GOT3 (cell line): ENCODE measurements at places on chromosomes 7 and 10.

- no peak for DNase-seq
These were observed 65.7 kb upstream of the PITRM1 start for GRCh38 chr10:3238115-3238871.

DNA sequence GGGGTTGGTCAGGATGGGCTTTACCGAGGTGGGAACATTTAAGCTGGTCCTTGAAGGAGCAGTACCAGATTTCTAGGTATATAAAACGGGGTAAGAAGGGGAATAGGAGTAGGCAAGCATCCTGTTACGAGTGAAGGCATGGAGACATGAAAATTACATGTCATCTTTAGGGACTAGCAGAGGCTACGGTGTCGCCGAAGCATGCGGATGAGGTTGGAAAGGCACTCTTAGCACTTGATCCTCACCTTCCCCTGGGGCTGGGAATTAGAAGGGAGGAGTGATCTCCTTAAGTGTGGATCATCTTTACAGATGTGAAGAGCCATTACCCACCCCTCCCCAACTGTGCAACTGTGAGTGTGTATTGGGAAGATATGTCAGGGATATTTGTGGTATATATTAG, 13.8 kb upstream of the ZRANB1 start:
- DNase-seq, result no peak

- no peak for DNase-seq
These were observed 322.2 kb downstream of the LRMDA start for GRCh38 chr10:75753621-75754020.

DNA sequence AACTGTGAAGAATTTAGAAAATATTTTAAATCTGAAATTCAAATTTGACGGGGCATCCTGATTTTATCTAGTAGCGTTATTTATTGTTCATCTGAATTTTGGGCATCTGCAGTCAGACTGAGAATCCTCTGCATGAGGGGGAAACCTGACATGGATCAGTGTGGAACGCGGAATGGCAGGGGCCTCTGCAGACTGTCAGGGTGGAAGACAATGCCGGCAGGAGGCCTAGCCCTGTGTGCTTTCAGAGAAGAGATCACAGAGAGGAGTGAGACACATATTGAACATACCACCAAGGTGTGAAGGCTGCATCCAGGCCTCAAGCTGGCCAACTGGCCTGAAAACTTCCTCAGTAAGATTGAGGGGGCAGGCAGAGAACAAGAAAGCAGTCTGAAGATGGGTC, 921.1 kb upstream of the GHITM start:
- DNase-seq, result no peak

- peak; percentile 30 for DNase-seq
These were observed 57.3 kb upstream of the CCDC71L start for GRCh38 chr7:106717955-106718871.

GRCh38 chr7:42161719-42162118, 75.3 kb downstream of the GLI3 start:
- DNase-seq, result no peak

DNA sequence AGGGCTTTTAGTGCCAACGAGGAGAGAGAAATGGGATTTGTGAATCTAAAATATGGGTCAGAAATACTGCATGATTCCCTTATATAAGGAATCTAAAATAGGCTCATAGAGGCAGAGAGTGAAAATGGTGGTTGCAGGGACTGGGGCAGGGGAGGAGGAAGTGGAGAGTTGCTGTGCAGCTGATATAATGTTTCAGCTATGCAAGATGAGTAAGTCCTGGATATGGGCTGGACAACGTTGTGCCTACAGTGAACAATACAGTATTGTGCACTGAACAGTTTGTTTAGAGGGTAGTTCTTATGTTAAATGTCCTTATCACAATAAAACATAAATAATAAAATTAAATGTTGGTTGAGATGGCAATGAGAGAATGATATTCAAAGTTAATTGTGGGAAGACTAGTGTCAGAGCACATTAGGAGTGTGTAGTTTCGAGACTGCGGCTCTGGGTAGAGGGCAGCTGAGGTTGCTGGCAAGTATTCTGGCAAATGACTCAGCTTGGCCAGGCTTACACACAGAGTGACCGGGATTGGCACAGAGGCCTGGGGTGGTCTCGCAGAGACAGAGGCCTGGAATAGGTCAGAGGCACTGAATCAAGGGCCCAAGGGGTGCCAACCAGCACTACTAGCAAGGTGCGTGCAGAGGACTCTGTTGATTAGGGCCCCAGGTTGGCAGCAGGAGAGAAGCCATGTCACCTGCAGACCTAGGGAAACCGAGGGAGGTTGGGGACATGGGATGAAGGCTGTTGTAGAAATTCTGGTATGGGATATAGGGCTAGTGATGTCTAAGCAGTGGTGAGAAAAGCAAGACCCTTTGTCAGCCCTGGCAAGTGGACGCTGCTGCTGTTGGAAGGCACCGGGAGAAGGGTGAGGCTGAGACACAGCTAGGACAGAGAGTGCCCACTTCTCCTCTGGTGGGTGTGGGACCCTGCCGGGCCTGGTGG, 2.8 kb upstream of the DEPP1 start:
- DNase-seq, result no peak

- no peak for DNase-seq
These were observed 1119.8 kb upstream of the LRRTM3 start for GRCh38 chr10:65805993-65806392.

GRCh38 chr7:135374736-135375135, 135.2 kb downstream of the CNOT4 start:
- DNase-seq, result no peak

DNA sequence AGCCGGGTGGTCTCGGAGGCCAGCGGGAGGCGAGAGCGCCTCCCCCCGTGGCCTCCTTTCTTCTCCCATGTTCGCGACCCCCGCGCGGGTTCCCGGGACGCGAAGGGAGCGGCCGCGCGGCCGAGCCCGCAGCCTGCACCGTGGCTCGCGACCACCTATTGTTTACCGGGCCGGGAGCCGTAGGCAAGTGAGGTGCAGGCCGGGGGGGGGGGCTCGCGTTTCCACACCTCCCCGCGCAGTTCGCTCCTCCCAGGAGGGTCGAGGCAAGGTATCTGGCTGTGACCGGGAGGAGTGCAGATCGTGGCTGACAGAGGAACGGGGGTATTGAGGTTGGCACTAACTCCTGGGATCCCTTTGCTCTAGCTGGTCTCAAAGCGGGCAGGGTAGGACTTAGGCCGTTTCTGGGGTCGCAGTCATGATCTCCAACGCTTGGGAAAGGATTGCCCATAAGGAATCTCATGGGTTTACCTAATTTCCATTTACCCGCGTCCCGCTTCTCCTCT, 734 bp downstream of the PTPN12 start:
- no peak for DNase-seq

DNA sequence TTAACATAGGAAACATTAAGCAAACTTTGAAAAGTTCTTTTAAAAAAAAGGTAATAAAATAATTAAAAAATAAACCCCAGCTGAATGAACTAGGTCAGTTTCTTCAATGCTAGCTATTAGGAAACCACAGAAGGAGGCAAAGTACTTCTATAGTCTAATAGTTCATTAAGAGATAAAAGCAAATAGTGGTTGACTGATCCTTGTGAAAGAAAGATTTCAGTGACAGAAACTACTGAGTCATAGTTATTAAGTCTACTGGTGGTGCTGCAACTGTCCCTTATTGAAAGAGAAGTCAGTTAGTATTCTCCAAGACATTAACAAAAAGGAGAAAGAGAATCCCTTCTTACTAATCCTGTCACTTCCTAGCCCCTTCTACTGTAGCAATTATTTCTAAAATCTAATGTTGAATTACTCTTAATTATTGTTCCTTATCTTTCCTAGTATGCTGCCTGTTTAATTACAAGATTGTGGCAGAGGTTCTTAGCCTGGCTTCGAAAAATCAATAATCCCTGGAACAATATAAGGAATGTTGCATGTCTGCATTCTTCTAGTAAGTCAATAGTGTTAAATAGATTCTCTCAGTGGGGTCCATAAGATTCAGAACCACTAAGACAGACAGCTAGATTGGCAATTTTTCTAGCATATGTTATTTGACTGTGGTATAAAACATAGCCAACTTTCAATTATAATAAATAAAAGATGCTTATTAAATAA, 18.2 kb downstream of the TCTN3 start:
- DNase-seq, result no peak

DNA sequence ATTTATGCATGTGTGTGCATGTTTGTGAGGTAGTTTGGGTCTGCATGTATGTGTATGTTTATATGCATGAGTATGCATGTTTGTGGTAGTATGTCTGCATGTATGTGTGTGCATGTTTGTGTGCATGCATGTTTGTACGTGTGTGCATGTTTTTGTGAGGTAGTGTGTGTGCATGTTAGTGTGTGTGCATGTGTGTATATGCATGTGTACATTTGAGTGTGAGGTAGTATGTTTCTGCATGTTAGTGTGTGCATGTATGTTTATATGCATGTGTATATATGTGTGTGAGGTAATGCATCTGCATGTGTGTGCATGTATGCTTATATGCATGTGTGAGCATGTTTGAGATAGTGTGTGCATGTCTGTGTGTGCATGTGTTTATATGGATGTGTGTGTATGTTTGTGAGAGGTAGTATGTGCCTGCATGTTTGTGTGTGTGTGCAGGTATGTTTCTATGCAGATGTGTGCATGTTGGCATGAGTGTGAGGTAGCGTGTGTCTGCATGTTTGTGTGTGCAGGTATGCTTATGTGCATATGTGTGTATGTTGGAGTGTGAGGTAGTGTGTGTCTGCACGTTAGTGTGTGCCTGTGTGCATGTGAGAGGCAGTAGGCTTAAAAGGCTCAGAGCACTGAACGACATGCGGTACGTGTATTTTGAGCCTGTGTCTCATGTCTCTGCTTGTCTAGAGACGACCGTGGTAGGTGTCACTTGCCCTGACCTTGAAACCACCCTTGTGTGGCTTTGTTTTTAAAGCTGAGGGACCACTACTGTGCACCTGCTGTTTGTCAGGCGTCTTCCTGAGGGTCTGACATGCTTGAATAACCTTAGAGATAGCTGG, 43.7 kb downstream of the PFKP start:
- DNase-seq, result no peak

DNA sequence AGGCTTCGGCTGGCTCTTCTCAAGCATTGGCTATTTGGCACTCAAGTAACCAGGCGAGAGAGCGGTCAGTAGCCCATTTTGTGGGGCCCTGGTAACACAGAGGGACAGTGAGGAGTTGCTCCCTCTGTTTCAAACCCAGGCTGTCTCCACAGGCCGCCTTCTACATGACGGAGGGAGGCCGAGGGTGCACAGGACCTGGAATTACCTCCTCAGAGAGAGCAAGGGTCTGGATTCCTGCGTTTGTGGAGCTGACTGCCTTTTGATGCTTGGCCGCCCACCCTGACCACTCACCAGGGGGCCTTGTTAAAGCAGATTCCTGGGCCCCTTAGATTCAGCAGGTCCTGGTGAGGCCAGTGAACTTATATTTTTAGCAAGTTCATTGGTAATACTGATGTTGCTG, 12.3 kb downstream of the UPP1 start:
- DNase-seq, result no peak

DNA sequence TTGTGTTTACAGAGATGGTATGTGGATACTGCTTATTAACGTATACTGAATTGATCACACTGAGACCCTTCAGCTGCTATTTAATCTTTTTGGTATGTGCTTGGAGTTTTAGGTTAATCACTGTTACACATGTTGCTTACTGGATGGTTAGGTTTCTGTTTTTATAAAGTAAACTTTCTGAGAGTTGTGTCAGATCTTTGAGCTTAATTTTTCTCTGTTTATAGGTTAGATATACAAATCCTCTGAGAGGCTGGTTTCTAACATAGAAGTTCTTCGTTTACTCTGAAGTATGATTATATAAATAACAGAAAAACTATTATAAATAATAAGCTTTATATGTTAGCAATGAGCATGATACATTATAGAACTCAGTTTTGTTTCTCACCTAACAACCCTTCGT, 123.1 kb downstream of the NSUN6 start:
- no peak for DNase-seq

DNA sequence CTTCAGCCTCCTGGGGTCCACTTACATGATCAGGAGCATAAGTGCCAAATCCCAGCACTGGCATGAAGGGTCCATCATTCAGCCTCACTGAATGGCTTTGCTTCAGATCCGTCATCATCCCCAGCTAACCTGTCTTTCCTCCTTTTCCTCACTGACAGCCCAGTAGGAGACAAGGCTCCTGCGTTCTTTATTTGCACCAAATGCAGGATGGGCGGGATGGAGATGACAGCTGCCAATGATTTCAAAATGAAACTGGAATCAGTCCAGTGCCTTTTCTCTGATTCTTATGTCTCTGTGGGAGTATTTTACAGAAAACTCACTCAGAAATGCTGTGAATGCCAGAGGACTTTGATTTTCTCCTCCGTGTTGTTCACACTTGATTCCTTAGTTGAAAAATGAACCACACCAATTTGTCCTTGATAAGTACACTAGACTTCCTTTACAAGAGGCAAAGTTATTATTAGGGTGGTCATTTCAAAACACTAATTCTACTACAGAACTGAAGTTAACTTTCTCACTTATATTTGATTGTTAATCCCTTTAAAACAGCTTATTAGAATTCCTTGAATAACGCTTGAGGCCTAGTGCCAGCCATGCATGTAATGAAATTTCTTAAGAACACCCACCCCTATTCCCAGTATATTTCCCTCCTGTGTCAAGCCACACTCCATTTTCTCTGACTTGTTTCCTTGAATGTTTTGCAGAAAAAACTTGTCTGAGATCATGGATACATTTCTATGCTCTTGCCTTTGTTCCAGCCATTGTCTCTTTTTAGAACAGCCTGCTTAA, at the start of gene AKR1C8:
Gene AKR1C8 (minus strand): TSS at position 164 of the 789 bp plus-strand sequence. CDS start 46 bp downstream, at position 118.
- DNase-seq, result no peak

GRCh38 chr7:131774419-131775220, 218.2 kb upstream of the PODXL start:
- DNase-seq, result no peak

DNA sequence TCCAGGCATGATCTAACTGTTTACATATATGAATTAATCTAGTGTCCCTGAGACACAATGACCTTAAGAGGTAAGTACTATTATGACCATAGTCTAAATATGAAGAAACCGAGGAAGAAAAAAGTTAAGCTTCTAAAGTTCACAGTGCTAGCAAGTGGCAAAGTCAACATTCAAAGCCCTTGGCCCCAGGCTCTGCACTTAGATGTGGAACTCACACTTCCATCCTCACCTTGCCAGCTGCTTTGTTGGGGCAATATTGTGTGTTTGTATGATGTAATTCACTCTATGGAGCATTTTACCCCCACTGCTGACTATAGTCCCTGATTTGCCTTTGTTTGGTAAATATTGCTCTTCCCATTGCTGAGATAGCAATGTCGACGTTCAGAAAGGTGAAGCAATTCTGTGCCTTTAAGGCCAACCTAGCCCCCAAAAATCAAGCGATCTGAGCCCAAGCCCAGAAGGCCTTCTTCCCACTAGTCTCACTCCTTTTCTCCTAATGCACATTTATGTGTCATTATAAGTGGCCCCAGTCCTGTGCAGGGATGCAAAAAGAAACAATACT, 487.6 kb upstream of the ZMIZ1 start:
- DNase-seq, result no peak

DNA sequence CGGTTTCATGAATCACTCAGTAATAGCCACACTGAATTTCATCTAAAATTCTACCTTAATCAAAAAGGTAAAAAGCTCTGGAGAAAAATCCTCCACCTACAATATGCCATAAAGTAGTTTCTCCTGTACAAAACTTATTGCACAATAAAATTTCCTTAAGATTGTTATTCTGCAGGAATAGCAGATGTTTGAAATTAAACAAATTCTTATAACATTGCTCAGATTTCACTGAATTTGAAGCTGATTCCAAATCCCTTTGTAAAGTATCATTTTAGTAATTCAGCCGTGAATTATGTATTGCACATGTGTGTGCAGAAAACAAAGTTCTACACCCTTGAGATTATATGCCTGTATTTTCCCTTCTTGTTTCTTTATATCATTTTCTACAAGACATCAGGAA, 123.8 kb downstream of the AMPH start:
- no peak for DNase-seq
